ENCODE measurements at places on chromosomes 7 and 10. TPM values are rescaled to one million over a fixed set of nuclear protein-coding genes. Genes with fewer than 3 reads are reported as not detected.

The NME8 gene
- not detected for total RNA-seq

The AMZ1 gene
- 5.8 TPM for total RNA-seq

The IFIT1 gene
- 20.4 TPM for total RNA-seq

- H3K4me1 ChIP-seq, result peaks cover 21% of the 10 kb centered on the region
- H3K27ac ChIP-seq, result peak overlapping the region; percentile 56
- no peak overlapping the region for H3K4me3 ChIP-seq
- H3K27me3 ChIP-seq, result peaks cover 12% of the 10 kb centered on the region
- no peak for DNase-seq
- no peaks in the 10 kb centered on the region for H3K36me3 ChIP-seq
These were observed 8.3 kb downstream of the SFRP4 start for GRCh38 chr7:37908221-37908788.

- no peak overlapping the region for H3K27ac ChIP-seq
- no peaks in the 10 kb centered on the region for H3K36me3 ChIP-seq
- no peak for DNase-seq
- H3K4me3 ChIP-seq, result no peak overlapping the region
These were observed 208.3 kb downstream of the PPP1R3A start for GRCh38 chr7:113710310-113711096.

GRCh38 chr7:4775848-4776623, 613 bp downstream of the AP5Z1 start:
- no peaks in the 10 kb centered on the region for H3K27me3 ChIP-seq
- H3K4me1 ChIP-seq, result peaks cover 34% of the 10 kb centered on the region
- peak overlapping the region; percentile 98 for H3K4me3 ChIP-seq
- peak overlapping the region; percentile 98 for H3K27ac ChIP-seq
- H3K36me3 ChIP-seq, result peaks cover 9% of the 10 kb centered on the region

- H3K36me3 ChIP-seq, result no peaks in the 10 kb centered on the region
- no peak overlapping the region for H3K27ac ChIP-seq
- H3K4me3 ChIP-seq, result no peak overlapping the region
- peaks cover 56% of the 10 kb centered on the region for H3K27me3 ChIP-seq
- no peaks in the 10 kb centered on the region for H3K4me1 ChIP-seq
These were observed 24.2 kb upstream of the PCBD1 start for GRCh38 chr10:70912556-70912955.

Data from osteocyte (in vitro differentiated cells).